Left lobe of liver (tissue), 2 donors: ENCODE measurements at places on chromosomes 7 and 10.

DNA sequence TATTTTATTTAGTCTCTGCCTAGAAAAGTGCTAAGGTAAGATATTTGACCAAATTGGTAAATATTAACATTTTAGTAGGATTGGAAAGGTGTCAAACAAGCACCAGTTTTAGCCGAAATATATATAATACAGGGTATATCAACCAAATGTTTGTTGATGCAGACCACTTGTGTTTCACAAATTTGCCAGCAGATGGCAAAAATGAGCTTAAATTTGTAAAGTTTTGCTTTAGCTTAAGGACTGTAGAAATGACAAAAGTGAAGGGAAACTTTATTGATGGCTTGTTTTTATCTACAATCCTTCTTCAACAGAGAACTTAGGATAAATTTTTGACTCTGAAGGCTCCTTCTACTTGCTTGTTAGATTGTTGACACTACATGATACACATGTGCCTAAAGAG is 4.8 kb upstream of the POLR1F start:
- no peak for DNase-seq

GRCh38 chr10:78053211-78053868 is 19.7 kb downstream of the RPS24 start:
- DNase-seq, result no peak

- DNase-seq, result no peak
Observed at GRCh38 chr10:119419931-119420330, 122.6 kb downstream of the RGS10 start.

DNA sequence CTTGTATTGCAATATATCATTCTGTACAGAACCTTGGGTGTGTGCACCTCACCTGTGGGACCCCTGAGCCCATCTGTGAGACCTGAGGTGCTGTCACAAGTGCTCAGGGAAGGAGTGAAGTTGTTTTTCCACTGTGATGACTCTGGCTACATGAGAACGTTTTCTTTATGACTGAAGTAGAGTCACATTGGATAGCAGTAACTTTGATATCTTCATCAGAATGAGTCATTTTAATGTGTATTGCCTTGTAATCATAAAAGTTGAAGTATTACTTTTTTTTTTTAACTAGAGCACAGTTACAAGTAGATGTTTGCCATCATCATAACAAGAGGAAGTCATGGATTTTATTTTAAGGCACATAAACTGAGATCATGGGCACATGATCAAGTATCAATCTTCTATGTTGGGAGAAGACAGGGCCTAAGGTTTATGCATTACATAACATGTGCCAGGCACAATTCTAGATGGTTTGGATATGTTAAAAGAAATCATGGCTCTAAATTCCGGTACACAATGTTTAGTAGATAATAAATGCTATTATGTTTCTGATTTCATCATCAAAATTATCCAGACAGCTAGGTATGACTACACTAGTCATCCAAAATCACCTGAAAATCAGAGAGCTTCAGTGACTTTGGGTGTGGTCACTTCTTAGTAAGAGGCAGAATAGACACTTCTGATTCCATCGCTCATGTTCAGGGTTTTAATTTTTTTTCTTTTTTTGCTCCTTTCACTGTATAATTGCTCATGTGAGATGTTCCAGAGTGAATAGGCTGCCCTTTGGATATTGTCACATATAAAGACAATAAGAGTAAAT is 82.7 kb upstream of the KLF6 start:
- no peak for DNase-seq

DNA sequence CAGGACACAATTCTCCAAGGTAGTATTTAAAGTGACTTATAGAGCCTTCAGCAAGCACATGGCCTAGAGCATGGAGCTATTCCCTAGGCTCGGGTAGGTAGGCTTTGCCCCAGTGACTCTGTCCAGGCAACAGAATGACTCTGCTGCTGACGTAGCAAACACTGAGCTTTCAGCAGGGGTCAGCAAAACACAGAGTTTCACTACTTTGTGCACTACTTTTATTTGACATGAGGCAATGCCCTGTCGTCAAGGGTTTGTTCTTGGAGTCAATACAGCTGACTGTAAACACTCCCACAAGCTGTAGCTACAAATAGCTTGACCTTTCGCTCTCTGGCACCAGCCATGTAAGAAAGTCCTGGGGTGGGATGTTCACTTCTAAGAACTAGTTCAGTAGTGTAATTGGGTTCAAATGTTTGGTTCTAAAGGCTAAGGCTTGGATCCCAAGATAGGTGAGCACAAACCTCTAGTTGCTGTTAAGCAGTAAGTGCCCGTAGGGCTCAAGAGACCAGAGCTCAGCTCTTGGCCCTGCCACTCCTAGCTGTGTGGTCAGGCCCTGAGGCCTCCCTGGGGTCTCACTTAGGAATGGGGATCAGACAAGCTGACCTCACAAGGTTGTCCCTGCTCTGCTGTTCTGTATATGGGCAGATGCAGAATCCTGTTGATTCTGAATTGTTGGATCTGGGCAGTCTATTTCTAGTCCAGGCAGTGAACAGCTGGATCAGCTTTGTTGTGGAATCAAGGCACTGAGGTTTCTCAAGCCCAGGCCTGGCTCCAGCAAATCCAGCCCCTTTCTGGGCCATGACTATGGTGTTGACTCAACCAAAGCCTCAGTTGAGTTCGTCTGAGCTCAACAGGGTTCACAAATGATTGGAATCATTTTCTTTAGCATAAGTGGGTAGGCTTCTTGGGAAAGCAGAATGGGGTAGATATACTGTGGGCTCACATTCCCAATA is 10.7 kb downstream of the NODAL start:
- peak; percentile 84 for DNase-seq

DNA sequence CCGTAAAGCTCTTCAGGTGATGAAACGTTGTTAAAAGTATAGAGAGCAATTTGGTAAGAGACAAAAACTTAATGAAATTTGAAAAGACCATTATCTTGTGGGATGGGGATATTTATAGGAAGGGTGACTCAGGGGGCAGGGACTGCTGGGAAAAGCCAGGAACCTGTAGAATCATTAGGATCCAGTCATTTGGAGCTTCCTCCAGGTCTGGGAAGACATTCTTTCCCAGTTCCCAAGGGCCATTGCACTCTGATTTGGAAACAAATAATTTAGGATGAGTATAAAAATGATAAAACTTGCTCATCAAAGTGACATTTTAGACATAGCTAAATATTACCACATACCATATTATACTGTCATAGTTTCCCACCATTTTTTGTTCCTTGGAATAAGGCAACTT is 143.9 kb downstream of the PFKFB3 start:
- DNase-seq, result no peak

- no peak for DNase-seq
Observed at GRCh38 chr7:94223375-94224084, 171.2 kb upstream of the COL1A2 start.

- DNase-seq, result peak; percentile 33
Observed at GRCh38 chr7:1671594-1672451, 1.7 kb downstream of the ELFN1 start.

DNA sequence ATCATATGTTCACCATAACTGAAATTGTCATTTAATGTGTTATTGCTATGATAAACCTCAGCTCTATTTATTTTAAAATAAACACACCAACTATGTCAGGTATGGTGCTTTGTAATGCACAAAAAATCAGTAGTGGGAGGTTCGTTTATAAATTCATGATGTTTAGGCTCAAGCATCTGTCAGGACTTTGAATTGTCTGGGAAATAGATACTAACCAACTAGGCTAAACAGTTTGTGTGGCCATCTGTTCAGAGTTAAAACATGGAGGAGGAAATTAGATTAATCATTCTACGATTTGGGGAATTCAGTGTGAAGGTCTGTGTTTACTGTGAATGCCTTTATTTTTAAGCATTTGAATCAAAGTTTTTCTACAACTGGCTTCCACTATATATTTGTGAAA is 212.6 kb upstream of the FZD8 start:
- no peak for DNase-seq

GRCh38 chr10:34705563-34705962 is 109.5 kb downstream of the PARD3 start:
- no peak for DNase-seq

GRCh38 chr10:98302741-98303365 is 34.9 kb upstream of the LOXL4 start:
- no peak for DNase-seq

DNA sequence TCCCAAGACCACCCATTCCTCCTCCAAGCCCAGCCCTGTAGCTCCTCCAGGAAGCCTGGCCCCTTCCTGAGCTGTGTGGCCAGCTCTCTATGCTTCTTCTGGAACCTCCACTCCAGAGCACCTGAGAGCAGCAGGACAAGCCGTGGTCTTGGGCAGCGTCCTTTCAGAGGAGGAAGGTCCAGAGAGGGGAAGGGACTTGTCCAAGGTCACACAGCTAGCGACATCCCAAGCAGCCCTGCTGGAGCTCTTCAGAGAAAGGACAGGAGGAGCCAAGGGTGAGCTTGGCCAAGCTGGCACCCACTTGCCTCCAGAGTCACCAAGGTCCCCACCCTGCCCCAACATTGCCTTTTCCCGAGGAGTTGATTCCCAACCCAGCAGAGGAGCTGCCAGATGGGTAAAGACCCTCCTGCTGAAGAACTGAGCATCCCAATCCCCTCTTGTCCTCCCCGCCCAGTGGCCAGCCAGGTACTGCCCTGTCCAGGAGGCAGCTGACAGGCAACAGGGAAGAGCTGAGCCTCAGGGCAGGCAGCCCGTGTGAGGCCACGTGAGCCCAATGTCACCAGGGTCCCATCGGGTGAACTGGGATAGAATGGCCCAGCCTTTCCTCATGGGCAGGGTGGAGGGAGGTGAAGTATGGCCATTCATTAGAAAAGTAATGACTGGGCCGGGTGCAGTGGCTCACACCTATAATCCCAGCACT is 46.2 kb downstream of the UNC5B start:
- no peak for DNase-seq

DNA sequence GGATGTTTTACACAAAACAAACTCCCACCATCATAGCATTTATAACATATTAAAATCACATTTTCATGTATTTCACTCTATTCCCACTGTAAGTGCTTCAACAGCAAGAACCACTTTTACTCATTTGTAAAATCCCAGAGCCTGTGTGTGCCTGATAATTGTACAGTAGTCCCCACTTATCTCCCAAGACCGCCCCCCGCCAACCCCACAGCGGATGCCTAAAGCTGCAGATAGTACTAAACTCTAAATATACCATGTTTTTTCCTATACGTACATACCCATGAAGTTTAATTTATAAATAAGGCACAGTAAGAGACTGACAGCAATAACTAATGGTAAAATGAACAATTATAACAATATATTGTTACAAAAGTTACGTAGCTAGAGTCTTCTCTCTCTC is 33.5 kb downstream of the EZH2 start:
- no peak for DNase-seq

- DNase-seq, result peak; percentile 32
Observed at GRCh38 chr7:1700536-1701333, 30.7 kb downstream of the ELFN1 start.

DNA sequence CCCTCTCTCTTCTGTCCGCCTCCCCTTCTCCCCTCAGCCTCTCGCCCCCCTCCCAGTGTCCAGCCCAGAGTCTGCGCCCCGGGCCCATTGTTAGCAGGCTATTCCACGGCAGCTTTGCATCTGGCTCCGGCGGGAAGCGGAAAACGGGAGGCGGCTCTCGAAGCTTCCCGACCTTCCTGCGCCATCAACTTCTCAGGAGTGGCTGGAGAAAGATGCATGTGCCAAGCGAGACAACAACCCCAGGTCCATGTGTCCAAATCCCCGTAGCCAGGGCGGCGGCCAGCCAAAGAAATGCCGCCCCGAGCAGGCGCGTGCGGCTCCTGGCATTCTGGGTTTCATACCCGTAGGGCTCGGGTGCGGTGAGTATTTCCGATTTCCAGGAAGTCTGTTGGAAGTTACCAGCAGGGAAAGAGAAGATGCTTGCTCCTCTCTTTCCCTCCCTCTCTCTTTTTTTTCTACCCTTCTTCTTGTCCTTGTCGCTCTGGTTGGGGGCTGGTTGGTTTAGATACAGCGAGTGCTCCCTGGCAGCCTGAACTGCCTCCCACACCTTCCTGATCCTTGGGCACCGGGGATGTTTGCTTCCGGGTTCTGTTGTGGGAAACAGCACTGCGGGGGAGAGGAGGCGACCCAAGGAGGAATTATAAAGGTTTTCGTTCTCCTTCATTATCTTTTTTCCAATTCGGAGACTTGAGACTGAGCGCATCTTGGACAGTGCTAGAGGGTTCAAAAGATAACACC is 1.2 kb upstream of the HOXA2 start:
- DNase-seq, result no peak

DNA sequence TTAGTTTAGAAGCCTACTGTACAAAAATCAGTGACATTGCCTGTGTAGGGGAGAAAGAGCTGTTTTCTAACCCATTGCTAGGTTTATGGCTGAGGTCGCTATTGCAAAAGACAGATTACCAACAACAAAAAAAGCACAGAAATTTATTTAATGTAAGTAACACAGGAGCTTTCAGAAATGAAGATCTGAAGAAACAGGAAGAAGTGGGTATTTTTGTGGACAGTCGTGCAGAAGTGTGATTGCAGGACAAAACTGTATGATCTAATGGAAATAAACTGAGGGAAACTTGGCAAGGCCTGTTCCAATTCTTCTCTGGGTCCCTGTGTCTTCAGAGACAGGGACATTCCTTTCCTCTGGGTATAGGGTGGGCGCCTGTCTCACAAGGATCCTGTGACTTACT is 87.4 kb downstream of the APBB1IP start:
- DNase-seq, result no peak

DNA sequence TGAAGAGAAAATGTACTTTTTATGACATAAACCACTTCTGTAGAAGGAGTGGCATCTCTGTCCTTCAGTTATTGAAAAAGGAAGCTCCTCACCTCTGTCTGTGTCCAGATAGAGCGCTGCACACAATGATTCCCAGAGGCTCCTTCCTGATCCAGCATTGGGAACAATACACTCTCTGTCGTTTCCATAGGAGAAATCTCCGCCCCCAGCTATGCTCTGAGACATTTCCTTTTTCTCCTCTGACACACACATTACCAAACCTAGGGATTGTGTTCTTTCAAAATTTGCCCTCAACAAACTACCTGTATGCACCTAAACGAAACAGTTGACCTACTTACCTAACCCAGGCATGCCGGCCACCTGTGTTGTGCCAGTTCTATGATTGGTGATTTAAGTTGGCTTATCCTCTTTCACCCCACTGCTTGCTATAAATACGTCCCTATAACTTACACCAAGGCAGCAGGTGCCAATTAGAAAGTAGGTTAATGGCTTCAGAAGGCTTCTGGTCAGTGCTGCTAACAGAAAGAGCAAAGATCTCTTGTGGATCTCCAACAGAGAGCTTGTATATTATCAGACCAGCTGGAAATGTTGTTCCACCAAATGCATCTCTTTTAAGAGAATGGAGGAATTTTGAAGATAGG is 140.1 kb upstream of the JCAD start:
- no peak for DNase-seq
